ENCODE measurements at places on chromosomes 16 and 17.

DNA sequence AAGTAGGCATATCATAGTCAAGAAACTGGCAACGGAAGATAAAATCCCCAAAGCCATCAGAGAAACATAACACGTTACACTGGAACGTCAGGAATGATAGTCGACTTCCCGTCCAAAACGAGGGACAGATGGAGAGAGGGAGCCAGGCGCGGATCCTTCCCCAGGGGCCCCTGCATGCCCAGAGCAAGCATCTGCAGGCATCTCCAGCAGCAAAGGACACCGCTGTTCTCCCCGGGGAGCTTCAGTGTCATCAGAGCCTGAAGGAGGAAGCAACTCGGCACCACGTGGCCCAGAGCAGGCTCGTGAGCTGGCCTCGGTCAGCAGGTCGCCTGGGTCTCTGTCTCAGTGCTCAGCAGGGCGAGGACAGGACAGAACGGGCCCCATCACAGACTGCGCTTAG lies 50.1 kb downstream of the LMF1 start:
- DNase-seq = no peak

DNA sequence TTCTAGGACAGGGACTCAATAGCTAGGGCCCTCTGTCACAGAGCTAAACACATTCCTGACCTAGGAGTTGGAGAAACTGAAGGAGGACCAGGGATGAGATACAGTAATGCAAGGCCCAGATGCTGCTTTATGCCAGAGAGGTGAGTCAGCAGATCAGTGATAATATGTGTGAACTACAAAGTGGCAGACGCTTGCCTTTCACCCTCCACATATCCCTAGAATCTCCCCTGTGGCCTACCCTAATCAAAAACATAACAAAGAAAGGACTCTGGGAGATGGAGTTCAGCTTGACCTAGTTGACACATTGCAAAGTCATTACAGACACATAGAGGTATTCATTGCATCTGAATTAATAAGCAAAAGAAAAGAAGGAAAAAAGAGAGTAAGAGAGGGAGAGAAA lies 417.6 kb upstream of the DYNLRB2 start:
- no peak for DNase-seq

GRCh38 chr16:67727521-67728485 lies 8.7 kb upstream of the GFOD2 start:
- no peak for DNase-seq

GRCh38 chr17:47265983-47266541 lies 12.4 kb downstream of the ITGB3 start:
- no peak for DNase-seq

DNA sequence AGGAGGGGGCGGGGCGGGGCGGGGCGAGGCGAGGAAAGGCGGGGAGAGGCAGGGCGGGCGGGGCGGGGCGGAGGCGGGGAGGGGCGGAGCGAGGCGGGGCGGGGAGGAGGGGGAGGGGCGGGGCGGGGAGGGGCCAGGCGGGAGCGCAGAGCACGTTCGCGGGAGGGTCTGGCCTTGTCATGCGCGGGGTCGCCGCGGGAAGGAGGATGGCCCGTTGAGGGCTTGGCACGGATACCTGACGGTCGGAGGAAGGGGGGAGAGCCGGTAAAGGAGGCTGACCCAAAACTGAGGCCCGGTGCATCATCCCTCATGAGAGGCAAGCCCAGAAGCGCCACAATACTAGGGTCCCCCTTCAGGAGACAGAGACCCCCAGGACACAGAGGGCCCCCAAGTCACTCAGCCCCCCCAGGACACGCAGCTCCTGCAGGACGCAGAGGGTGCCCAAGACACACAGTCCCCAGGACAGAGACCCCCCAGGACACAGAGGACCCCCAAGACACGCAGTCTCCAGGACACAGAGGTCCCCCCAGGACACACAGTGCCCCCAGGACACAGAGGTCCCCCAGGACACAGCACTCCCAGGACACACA lies 593 bp upstream of the WDR45B start:
- no peak for DNase-seq

DNA sequence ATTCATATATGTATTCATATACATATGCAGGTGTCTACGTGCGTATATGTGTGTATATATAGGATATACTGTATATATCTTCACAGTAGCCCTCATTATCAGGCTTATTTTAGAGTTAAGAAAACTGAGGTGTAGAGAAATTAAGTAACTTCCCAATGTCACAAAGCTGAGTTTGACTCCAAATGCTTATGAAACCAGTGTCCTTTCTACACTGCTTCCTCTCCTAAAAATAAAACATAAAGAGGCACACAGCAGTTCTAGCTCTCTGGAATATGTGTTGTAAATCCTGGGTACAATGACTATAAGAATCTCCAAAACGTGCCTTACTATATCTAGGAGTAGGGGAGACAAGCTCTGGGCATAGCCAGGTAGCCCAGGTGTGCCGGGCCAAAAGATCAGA lies 40.0 kb upstream of the CCL1 start:
- DNase-seq = no peak

DNA sequence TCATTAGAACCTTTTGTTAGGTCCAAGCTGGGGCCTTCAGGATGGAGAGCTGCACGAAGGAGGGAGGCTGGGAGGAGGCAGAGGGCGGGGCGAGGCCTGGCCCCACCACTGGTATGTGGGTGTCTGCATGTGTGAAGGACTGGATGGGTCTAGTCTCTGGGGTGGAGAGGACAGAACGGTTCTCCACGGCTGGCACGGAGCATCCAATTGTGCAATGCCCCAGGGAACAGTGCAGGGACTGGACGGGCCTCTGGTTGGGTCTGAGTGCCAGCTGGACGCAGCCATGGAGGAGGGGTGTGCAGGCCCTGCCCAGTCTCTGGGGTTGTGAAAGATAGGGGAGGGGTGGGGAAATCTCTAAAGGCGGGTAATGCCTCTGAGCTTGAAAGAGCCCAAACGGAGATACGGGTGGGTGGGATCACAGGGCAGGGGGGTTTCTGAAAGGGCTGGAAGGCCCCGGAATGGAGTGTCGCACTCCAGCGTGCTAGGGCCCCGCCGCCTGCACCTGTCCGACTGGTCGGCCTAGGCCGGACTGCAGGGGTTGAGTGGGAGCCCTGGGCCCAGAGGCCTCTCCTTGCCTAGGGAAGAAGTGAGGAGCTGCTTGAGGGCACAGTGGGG lies 1.6 kb downstream of the PPL start:
- DNase-seq = no peak

DNA sequence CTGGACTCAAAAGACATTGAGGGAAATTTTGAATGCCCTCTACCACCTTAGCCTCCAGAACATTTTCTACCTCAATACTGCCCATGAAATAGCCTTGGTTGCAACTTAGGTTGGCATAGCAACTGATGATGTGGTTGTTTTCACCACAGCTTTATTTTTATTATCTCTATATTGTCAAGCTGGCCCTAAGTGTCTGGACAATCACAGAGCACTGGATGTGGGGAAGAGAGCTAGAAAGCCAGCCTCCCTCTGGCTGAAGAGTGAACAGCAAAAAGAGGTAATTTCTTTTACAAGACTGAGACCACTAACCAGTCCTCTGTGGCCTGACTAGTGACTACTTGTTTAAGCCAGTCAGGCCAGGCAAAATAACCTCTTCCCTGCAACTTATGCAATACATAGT lies 159.6 kb downstream of the HS3ST2 start:
- no peak for DNase-seq

DNA sequence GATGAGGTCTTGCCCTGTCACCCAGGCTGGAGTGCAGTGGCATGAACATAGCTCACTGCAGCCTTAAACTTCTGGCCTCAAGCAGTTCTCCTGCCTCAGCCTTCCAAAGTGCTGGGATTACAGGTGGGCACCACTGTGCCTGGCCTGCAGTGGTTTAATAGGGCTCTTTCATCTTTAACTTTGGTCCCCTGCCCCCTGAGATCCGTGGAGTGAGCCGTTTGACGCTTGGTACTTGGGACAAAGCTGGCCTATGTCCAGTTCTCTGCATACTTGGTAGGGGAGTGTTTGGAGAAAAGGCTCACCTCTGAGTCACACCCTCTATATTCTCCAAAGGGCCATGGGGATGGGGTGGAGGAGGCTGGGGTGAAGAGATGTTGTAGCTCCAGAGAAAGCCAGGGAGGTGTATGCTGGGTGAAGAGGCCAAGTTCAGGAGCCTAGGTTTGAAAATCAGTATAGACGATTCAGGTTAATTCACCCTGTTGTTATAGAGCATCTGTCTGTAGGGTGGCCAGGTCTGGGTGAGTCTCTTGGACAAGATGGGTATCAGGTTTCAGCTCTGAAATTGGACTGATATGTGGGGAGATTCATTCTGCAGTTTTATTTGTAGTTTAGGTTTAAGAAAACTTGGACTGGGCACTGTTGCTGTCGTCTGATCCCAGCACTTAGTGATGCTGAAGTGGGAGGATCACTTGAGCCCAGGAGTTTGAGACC lies 17.6 kb downstream of the ABCC1 start:
- DNase-seq = no peak

DNA sequence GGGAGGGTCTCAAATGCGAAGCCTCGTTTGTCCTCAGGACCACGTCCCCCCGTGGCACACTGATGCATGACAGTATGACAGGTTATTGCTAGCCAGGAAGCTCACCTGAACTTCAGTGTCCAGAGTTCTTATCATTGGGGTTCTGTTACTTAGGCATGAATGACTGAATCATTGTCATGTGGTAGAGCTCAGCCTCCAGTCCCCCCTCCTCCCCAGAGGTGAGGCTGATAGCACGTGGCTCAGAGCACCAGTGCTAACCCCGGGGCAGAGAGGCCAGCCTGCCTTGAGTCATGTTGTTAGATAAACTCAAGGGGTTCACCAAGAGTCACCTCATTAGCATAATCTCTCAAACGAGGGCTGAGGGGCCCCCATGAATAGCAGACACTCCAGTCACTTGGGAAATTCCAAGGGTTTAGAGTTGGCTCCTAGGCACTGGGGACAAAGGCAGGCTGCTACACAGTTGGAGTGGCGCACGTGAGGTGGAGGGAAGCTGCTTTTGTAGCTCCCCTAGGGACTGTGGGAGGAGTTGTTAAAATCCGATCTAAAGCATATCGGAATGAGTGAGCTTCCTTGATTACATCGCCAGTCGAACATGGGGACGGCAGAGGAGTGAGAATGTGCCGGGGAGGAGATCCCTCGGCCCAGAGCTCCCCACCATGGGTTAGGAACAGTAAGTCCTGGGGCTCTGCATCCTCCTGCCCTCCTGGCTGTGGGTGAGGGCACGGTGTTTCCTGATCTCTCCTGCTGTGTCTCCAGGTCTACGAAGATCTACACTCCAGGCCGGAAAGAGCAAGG lies 18.2 kb downstream of the DHX38 start:
- no peak for DNase-seq

DNA sequence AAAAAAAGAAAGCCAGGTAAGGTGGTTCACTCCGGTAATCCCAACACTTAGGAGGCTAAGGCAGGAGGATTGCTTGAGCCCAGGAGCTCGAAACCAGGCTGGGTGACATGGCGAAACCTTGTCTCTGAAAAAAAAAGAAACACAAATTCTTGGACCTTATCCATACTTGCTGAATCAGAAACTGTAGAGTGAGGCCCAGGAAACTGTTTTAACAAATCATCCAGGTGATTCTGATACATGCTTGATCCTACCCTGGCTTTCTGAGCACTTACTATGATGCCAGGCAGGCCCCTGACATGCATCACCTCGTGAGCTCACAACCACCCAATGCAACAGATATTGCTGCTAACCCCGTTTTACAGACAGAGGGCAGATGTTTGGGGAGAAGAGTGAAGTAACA lies 4.0 kb upstream of the NAE1 start:
- DNase-seq = no peak

DNA sequence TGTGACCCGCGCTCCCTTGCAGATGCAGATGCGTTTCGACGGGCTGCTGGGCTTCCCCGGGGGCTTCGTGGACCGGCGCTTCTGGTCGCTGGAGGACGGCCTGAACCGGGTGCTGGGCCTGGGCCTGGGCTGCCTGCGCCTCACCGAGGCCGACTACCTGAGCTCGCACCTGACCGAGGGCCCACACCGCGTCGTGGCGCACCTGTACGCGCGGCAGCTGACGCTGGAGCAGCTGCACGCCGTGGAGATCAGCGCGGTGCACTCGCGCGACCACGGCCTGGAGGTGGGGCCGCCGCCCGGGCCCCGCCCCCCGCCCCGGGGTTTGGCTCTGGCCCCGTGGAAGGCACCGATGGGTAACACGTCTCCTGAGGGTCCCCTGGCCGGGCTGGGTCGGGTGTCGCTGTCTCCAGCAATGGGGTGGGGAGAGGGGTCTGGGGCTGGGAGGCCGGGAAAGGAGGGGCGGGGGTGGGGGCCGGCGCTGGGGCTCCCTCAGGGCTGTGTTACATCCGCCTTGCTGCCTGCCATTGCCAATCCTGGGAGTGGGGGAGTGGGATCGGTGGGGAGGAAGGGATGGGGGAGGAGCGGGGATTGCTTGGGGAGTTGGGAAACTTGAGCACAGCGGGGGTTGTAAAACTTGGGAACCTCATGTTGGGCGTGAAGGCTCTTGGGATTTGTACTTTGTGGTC lies 737 bp downstream of the NUDT16L1 start:
- peak; percentile 30 for DNase-seq

DNA sequence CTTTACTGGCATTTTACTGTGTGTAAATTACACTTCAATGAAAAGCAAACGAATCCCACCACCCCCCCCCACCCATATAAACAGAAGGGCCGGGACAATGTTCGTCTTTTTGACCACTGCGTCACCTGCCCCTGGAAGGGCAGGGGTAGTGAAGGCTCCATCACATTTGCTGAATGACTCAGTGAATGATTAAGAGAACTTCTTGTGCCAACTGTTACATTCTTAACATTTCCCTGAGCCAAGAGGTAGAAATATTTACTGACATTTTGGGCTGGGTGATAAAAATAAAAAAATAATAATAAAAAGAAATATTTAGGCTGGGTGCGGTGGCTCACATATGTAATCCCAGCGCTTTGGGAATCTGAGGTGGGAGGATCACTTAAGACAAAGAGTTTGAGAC lies 24.1 kb downstream of the C16orf96 start:
- no peak for DNase-seq

GRCh38 chr16:85004587-85005205 lies 6.6 kb downstream of the ZDHHC7 start:
- DNase-seq = no peak

DNA sequence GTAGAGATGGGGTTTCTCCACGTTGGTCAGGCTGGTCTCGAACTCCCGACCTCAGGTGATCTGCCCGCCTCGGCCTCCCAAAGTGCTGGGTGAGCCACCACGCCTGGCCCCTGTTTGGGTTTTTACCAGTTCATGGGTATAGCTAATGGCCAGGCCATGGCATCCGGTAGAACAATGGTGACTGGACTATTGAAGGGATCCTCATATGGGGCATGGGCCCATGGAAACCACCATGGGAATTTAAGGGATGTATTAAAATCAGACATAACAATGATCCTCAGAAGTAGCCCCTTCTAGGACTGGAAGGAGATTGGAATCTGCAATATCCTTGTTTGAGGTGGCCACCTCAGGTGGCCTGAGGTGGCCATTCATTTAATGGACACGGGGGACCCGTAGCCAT lies 17.5 kb upstream of the GUCY2D start:
- no peak for DNase-seq

- no peak for DNase-seq
Observed at GRCh38 chr16:55009581-55009980, 78.9 kb downstream of the IRX5 start.

DNA sequence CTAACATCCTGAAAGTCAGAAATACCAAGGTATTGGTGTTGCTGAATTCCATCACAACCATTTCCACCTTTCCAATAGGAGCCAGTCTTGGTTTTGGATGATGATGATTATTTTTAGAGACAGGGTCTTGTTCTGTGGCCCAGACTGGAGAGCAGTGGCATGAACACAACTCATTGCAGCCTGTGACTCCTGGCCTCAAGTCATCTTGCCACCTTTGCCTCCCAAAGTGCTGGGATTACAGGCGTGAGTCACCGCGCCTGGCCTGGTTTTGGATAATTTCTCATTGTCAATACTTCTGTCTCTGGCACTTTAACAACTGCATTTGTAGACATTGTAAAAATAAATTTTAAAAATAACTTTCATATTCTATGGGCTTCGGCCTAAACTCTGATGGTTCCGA lies 22.6 kb downstream of the STAT5B start:
- no peak for DNase-seq

All from activated T-cell treated with anti-CD3 and anti-CD28 coated beads for 1 hour (primary cell).